Activated naive CD4-positive, alpha-beta T cell (primary cell): ENCODE measurements at places on chromosomes 1 and 21.
A peak's percentile ranks its signal among the peaks of the same experiment; 100 is the strongest.

- DNase-seq = no peak
Observed at GRCh38 chr1:113455374-113455773, 65.1 kb downstream of the MAGI3 start.

DNA sequence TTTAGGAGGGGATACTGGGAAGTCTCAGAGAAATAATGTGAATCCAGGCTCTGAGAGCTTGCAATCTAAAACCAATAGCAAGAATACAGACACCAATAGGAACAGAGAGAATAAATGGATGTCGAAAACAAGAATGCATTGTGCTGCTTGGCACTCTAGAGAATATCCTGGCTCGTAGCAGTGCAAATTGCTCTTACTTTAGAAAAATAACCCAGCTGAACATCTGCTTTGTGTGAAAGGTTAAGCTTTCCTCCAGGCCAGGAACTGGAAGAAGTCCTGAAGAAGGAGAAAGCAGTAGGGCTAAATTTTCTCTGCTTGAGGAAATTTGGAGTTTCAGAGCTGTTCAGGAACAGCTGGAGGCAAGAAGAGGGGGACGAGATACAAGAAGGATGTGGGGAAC is 382.3 kb downstream of the HHIPL2 start:
- DNase-seq = no peak

GRCh38 chr1:101166583-101167120 is 70.2 kb upstream of the S1PR1 start:
- no peak for DNase-seq

- DNase-seq = no peak
Observed at GRCh38 chr1:211174375-211174774, 40.4 kb upstream of the KCNH1 start.

GRCh38 chr1:23727362-23727811 is 15.9 kb upstream of the ELOA start:
- DNase-seq = no peak

DNA sequence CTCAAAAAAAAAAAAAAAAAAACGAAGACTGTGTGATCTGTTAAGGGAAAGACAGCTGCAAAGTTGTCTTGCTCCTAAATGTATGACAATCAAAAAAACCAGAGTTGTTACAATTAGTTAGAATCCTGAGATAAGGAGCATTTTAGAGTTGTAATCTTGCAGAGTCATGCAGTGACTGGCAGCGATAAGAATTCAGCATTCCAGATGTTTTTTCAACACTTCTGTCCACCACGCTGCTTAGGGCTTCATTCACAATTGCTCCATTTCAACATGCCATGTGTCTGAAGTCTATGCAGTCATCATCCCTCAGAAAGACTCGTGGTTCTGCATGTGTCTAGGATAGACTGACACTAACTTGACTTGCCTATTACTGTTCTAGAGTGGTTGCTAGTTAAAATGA is 102.4 kb upstream of the BACE2 start:
- no peak for DNase-seq

GRCh38 chr1:9045861-9046510 is 19.8 kb upstream of the SLC2A7 start:
- DNase-seq = no peak

DNA sequence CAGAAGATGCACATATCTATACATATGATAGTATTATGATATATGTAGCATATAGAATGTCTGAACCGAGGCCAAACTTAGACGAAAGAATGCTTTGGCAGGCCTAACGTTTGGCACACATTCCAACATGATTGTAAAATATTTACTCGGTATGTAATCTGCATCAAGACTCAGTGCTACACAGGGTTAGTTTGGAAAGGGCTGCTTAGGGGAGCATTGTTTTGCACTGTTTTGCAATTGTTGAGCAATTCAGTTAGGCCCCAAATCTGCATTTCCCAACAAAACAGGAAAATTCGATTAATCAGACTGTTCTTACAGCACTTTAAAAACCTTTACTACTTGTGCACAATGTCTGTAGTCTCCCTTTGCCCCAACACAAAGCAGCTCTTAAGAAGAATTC is 216.0 kb upstream of the NEGR1 start:
- no peak for DNase-seq

DNA sequence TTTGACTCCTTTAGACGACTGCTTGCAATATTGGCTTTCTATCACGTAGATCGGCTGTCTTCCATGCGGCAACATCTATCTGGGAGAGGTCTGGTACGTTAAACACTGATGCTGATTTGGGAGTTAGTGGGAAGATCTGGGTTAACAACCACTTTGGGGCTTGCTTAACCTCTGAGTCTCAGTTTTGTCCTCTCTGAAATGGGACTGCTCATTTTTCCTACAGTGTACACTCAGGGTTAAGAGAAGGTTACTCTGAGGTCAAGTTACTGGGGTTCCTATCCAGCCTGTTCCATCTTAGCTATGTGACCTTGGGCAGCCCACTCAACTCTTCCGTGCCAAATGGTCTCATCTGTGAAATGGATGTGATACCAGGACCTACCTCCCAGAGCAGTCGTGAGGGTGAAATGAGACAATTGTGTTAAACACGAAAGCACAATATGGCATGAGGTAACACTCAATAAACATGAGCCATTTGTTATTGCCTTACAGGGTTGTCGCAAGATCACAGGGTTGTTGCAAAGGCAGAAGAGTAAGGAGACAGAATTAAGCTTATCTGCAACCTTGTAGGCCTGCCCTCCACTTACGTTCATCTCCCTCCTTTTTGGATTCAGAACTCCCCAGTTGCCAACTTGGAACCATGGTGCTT is 5.6 kb downstream of the ABCA4 start:
- no peak for DNase-seq

GRCh38 chr1:86596741-86597290 is 49.9 kb downstream of the CLCA4 start:
- no peak for DNase-seq

DNA sequence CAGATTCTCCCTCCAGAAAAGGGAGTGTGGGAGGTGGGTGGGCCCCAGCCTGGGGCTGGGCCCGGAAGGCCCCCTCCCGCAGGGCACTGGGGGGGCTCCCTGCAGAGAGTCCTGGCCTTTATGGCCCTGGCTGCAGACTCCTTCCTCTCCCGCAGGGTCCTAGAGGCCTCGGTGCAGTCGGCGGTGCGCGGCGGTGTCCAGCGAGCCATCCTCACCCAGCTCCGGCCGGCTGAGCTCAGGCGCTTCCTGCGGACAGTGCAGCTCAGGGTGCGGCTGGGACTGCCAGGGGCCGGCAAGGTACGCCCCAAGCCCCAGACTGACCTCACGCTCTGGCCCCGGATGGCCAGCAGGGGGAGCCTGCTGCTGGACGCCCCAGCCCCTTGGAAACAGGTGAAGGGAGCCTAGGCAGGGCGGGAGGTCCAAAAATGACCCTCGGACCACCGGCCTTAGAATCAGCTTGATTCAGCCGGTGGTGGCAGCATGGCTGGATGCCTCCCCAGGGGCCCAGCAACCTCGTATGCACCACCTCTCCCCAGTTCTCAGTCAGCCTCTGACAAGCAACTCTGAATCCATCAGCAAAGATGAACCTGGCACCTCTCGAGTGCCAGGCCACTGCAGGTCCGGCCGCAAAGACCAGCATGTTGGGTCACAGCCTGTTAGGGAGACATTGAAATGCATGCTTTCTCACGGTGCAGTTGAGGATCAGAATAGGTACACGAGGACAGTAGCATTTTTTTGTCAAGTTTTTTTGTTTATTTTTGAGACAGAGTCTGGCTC is 20.6 kb downstream of the MTHFR start:
- DNase-seq = no peak

DNA sequence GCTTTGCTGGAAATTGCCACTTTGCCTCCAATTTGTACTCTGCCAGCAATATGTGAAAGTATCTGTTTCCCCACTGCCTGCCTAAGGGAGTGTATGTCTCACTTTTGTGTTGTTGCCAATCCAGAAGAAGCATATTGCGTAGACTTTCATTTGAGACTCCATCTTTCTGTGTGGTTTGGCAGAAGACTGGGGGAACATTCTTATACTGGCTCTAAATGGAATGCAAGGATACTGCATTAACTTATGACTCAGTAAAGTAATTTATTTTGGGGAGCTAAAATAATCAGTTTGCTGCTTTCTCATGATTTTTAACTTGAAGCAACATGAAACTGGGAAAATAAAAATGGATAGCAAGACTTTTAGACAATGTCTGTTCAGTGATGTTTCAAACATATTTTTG is 107.7 kb upstream of the TMPRSS2 start:
- DNase-seq = no peak

- no peak for DNase-seq
Observed at GRCh38 chr1:215376544-215377264, 190.4 kb upstream of the KCTD3 start.

GRCh38 chr1:73564294-73564693 is 633.7 kb downstream of the LRRIQ3 start:
- no peak for DNase-seq

- no peak for DNase-seq
Observed at GRCh38 chr1:44467566-44467965, 62.5 kb downstream of the RNF220 start.

GRCh38 chr1:25641931-25642573 is 25.5 kb downstream of the MAN1C1 start:
- DNase-seq = no peak

- no peak for DNase-seq
Observed at GRCh38 chr1:59345221-59345620, 48.3 kb downstream of the FGGY start.

DNA sequence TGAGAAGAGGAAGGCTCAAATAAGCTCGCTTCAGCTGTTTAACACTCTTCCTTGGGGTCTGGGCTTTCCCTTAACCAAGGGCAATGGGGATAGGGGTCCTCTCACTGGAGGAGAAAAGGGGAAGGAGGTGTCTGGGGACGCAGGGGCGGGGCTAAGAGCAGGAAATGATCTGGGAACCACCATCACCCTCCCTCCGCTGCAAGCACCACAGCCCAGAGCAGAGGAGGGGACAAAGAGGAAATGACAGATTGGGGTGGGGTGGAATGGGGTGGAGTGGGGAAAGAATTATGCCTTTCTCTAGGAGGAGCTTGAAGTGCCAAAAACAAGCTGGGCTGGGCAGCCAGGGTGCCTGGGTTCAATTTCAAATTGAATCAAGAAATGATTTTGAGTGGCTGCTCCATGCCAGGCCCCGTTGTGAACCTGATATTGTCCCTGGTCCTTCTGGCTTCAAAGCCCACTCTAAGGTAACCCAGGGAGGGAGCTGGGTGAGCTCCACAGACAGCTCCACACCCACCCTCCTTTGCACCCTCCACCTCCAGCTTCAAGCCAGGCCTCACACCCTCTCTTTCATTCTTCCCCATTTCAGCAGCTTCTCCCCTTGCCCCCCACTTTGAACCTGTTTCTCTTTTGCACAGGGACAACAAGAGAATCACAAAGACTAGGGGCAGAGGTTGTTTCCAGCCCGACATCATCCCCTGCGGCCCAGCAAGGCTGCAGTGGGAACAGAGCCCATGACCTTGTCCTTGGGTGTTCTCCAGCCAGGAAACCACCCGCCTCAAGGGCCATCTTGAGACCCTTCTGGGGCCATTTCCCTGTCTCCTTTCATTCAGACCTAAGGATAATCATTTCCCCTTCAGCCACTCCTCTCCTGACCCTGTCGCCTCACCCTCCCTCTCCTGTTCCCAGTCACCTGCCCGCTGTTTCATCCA is 1.1 kb downstream of the ARHGAP30 start:
- peak; percentile 58 for DNase-seq

DNA sequence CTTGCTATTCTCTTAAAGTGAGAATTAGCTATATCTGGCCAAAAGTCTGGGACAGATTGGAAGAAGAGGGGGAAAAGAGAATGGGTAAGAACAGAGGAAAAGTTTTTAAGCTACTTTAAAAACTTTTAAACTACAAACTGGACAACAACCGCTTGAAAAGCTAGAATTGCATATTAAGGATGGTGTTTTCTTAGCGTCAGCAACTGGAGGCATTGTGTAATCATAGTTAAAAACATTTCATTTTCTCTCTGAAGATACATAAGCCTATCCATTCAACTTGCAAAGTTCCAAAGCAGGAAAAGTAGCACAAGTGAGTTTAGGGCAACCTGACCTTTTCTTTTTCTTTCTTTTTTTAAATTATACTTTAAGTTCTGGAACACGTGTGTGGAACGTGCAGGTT is 10.9 kb downstream of the PBX1 start:
- no peak for DNase-seq

- DNase-seq = no peak
Observed at GRCh38 chr1:159946242-159947187, 1.1 kb upstream of the IGSF9 start.

GRCh38 chr1:109802901-109803561 is 39.3 kb upstream of the EPS8L3 start:
- no peak for DNase-seq

- DNase-seq = no peak
Observed at GRCh38 chr1:231643071-231643934, 16.7 kb downstream of the DISC1 start.

- no peak for DNase-seq
Observed at GRCh38 chr1:52567943-52568342, 15.1 kb upstream of the TUT4 start.

DNA sequence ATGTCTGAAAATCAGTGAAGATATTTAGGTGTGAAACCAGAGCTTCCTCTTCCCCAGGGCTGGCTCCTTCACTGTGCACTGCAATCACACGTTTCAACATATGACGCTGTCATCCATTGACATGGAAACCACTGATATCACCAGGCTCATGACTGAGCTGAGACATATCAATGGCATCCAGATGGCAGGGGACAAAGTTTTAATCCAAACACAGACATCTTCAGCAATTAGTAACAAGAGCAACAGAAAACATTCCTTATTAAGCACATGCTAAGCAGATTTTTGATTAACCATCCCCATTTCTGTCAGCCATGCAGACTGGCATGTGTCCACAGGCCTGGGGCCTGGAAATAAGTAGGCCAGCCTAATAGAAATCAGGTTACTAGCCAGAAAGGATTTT is 108.0 kb upstream of the ADAR start:
- DNase-seq = no peak

DNA sequence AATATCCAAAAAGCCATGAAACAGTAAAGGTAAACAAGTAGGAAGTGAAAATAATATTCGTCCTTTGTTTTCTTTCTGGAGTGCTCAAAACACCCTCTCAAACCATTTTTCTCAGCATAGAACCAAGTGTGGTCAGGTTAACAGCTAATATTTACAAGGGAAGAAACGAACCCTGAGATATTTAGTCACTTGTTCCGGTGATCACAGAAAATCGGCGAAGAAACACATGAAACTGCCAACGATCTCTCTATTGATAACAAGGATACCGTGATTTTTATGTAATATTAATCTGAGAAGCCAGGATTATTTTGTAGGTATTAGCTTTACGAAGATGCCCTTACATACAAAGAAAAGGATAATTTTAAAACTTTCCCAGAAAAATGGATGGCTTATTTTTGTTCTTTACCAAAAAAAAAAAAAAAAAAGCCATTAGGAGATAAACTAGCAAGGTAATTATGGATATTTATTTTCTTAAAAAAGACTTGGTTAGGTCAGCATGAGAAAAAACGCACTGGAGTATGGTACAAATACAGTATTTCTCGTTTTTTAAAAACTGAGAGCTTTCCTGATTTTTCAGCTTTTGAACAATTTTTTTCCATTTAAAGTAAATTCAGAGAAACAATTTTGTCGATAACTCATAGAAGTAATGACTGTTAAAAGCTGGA is 107.3 kb upstream of the HNRNPU start:
- DNase-seq = no peak
